ENCODE measurements at places on chromosomes 1 and 21.

DNA sequence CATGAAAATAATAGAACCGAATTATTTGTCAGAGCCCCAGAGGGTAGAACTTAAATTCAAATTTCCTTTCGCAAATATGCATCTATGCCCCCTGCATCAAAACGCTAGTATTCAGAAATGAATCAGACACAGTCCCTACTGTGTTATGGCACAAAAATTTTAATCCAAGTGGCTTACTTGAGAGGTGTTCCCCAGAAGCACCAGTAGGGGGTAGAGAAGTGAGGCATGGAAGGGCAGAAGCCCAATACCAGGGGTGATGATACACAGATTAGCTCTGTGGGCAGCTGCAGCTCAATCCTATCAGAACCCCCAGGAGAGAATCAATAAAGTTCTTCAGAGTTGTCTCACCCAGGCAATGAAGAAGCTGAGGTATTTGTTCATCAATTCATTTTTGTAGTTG lies 342.2 kb downstream of the OMA1 start:
- DNase-seq, result no peak

GRCh38 chr1:94634977-94635416 lies 93.4 kb upstream of the F3 start:
- no peak for DNase-seq

- DNase-seq, result no peak
These were observed 8.8 kb upstream of the TENT5B start for GRCh38 chr1:27021354-27022031.

DNA sequence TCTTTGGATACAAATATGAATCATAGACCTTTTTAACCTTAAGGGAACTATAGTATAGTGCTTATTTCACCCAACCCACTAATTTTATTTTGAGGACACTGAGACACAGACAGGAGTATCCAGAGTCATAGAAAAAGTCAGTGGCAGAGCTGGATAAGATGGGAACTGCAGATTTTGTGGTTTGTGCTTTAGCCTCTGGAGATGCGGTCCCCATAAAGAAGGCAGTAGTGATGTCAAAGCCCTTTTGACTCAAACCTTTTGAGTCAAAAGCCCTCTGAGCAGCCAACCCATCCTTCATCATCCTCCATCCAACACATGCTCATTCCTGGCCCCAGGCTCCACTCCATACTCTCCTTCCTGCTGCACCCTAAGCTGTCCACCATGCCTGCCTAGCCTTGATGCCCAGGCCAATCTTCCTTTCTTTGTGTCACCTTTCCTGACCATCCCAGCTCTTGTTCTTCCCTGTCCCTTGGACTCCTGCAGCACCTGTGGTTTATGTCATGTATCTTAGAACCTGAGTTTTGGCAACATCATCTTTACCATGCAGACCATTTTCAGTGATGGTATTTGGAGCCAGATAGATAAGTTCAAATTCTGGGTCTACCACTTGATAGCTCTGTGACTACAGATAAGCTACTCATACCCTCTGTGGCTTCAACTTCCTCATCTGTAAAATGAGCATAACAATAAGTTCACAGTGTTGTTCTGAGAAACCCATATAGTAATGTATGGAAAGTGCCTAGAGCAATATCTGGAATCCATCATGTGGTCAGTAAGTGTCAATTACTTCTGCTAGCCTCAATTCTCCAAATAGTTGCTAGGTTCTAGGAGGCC lies 20.1 kb downstream of the SLAMF1 start:
- DNase-seq, result no peak

DNA sequence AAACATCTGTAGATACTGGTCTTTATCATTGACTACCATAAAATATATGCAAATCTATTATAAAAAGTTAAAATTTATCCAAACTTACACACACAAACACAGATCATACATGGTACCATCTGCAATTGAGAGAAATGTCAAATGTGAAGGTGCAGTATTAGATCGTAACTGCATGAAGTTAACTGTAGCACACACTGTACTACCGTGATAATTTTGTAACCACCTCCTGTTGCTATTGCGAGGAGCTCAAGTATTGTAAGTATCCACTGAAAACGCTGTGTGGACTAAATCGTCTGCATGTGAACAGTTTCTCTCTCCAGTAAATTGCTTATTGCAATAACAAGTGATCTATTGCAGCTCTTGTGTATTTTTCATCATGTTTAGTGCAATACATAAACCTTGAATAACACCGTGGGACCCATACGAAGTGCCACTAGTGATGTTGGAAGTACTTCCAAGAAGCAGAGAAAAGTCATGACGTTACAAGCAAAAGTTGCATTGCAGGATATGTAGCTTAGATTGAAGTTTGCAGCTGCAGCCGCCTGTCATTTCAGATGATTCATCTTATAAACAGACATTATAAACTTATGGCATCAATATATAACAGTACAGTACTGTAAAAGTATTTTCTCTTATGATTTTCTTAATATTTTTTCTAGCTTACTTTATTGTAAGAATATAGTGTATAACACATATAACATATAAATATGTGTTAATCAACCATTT lies 172.9 kb downstream of the SDCCAG8 start:
- no peak for DNase-seq

DNA sequence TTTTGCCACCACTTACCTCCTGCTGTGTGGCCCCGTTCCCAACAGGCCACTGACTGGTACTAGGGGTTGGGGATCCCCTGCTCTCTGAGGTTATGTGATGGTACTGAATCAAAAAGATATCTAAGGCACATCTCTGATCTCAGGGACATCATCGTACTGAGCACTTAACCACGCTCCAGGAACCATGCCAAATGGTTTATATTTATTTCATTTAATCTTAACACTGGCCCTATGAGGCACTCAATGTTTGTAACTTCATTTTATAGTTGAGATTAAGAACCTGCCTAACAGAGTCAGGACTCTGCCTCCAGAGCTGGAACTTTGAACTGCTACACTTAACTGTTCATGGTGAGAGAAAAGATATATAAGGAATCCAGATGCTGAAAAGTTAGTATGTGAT lies 98.0 kb upstream of the HP1BP3 start:
- DNase-seq, result no peak

GRCh38 chr1:156062189-156062588 lies 1.2 kb downstream of the RAB25 start:
- no peak for DNase-seq

DNA sequence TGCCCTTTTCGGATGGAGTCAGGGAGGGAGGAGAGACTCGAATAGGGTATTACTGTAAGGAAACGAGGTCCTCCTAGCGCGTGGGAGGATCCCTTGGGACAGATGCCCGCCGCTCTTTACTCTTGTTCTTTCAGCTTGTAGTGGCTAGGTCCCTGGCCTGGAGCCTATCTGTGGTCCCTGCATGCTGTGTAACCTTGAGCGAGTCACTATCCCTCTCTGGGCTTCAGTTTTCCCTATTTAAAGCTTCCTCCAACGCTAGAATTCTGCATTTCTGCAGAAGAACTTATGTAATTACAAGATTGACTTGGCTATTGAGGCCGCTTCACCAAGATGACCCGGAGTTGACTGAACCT lies 744 bp downstream of the MIER1 start:
- no peak for DNase-seq

GRCh38 chr1:54988975-54989374 lies 8.5 kb downstream of the TMEM61 start:
- no peak for DNase-seq

GRCh38 chr21:31343680-31344480 lies at the start of gene TIAM1:
TSS of gene TIAM1 (minus strand) at chr21:31344261. CDS start at chr21:31266972, 77,289 bp downstream.
- DNase-seq, result peak; percentile 43

- DNase-seq, result no peak
These were observed 100.1 kb upstream of the S1PR1 start for GRCh38 chr1:101136739-101137138.

- no peak for DNase-seq
These were observed 27.9 kb upstream of the BATF3 start for GRCh38 chr1:212727386-212728181.

Data from hippocampal formation (tissue), 2 donors.